Fibroblast of gingiva (primary cell): ENCODE measurements at places on chromosomes 11 and 22.

GRCh38 chr11:33713856-33714398, 13.3 kb upstream of the C11orf91 start:
- no peak for DNase-seq

GRCh38 chr22:27630754-27631153, 170.8 kb downstream of the MN1 start:
- DNase-seq = no peak

- DNase-seq = no peak
Observed at GRCh38 chr11:103619938-103620337, 416.5 kb upstream of the DDI1 start.

- no peak for DNase-seq
Observed at GRCh38 chr11:2581151-2581930, 118.5 kb downstream of the KCNQ1OT1 start.

- no peak for DNase-seq
Observed at GRCh38 chr11:126190792-126191191, 20.7 kb downstream of the RPUSD4 start.

DNA sequence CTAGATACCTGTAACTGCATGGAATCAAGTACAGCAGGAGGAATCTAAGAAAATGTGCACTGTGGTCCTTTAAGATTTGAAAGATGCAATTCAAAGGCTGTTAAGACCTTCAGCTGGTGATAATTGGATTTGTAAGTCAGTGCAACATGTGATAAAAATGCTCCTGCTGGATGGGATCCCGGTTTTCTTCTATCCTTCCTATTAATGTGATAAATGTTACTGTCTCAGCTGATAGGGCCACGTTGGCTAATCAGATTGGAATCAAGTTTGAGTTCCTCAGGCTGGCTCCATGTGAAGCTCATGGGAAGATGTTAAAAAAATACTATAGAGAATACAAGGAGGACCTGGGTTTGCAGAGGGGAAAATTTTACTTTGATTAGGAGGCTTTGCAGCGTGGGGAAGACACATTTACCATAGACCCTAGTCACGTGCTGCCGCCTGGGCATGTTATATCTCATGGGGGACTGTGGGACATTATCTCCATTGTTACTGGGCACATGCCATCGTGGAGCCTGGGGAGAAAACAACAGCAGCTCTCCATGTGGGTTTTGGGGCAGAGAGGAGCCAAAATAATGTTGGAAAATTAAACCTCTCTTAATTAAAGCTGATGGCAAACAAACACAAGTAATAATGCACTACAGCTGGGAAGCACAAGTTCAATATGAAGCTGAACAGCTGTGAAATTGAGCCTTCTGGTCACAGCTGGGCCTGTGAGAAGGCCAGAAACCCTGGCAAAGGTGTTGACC, 652.5 kb downstream of the NTM start:
- DNase-seq = peak; percentile 35

GRCh38 chr11:116603728-116604323, 169.0 kb downstream of the BUD13 start:
- DNase-seq = no peak

DNA sequence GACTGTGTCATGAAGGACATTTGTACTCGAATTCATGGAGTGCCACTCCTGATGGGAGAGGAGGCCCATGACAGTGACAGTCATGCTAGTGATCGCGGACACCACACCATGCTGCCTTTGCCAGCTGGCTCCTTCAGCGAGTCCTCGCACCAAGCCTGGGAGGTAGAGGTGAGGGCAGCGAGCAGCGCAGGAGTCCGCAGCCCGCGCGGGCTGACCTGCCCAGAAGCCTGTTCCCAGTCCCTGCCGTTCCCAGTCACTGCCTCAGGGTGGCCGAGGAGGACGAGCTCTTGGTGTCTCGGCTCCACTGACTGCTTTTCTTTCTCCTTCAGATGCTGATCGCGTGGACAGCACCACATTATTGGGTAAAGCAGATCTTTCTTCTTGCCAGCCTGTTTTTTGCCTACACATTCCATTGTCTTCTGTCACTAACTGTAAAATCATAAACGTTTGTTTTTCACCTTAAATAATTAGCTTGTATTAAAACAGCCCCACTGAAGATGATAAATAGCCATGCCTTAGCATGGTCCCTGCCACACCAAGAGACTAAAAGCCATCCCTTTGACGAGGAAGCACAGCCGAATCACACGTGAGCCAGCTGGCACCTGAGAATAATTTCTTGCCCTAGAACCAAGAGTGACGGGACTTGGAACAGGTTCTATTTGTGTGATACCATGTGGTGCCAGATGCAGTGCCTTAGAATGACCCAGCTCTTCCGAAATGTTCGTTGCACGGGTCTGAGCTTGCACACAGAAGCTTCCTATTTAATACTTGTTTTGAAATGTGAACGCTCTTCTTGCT, 25.5 kb downstream of the FAM118A start:
- DNase-seq = peak; percentile 38

- DNase-seq = no peak
Observed at GRCh38 chr11:73296501-73297230, 11.4 kb upstream of the ARHGEF17 start.

DNA sequence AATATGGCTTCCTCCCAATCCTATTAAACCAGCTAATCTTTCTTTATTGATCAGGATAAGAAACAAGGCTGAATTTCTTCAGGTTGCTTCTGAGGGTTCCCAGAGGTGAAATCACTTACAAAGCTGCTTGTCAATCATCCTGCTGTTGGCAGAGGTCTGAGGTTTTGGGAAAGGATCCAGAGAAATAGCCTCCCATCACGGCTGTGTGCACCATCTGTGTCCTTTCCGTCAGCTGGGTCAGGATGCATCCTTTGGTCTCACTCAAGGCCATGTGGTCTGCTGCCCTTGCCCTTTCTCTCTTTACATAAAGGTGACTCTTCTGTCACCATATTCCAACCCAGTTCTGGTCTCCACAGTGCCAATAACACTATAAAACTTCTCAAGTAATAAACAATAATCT, 113.4 kb upstream of the TEAD1 start:
- DNase-seq = no peak

DNA sequence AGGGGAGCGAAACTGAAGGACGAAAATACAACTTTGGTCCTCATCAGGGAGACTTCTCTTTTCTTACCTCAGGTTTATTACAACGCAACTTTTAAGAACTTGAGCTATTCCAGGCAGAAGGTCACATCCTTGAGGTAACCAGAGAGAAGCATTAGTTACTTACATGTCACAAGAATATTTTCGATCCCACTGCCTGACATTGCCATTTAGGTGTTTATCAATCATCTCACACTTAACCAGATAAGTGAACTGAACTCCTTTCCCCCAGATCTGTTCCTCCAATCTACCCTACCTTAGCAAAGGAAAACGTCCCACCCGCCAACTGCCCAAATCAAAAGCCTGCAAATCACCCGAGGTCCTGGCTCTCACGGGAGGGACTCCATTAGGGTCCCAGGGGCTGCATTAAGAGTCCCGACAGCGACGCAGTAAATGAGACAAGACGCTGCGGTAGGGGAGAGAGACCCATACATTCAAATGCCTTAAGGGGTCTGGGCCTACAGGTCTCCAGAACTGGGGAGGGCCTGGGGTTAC, 734 bp downstream of the ZNF280B start:
- DNase-seq = no peak

GRCh38 chr11:69316956-69317355, 23.0 kb downstream of the MYEOV start:
- no peak for DNase-seq

- no peak for DNase-seq
Observed at GRCh38 chr22:39349506-39349966, 255 bp upstream of the SYNGR1 start.

DNA sequence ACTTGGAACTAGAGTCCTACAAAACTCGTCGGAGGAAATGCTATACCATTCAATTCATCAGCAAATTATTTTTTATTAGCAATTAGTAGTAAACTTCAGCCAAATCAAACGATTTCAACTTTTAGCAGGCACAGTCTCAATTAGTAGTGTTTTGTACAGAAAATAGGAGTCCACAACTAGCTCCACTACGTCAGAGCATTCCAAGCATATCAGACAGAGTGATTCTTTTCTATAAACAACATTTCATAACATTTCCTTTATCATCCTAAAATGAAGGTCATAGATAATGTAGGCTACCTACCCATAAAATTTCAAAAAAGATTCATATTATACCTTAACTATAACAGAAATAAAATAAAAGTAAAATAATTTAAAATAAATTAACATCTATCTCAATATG, 169.9 kb downstream of the KIF18A start:
- no peak for DNase-seq

- DNase-seq = no peak
Observed at GRCh38 chr11:78192223-78192719, 3.6 kb downstream of the USP35 start.

DNA sequence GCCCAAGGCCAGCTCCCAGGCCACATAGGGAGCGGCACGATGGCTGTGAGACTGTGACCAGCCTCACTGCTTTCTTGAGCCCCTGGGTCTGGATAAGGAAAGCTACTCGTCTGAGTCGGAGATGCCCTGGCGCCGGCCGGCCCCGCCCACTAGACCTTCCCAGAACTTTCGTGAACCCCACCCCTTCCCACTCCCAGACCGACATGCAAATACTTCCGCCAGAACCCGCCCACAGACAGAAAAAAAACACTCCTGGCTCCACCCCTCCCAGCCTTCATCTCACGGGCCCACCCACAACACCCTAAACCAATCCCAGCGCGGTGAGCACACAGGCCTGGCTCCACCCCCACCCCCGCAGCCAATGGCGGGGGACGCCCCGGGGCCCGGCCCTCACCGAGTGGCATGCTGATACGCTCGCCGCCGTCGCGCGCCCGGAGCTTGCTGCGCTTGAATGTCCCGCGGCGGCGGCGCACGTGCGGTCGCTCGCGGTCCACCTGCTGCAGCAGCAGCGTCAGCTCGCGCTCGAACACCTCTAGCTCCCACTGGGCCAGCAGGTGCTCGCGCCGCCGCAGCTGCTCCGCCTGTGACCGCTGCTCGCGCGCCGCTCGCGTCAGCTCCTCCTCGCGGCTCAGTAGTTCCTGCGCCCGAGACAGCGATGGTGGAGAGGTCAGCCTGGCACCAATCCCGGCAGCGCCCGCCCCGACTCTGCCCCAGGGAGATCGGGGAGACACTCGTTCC, 7.0 kb downstream of the MAP3K11 start:
- DNase-seq = peak; percentile 92

DNA sequence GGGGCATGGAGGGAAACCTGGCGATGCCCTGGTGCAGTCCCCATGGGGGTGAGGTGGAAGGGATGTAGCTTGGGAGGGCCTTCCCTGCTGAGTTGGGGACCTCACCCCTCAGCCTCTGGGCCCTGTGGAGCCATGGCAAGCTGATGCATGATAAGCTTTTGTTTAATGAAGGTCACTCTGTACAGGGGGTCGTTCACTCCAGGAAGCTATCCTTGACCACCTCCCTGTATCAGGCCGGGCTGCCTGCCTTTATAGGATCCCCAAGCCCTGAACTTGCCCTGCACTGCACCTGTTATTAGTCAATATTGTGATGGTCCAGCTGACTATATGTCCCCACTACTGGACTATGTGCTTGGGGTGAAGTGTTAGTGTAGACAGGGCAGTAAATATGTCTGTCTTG, 49.7 kb upstream of the MYEOV start:
- DNase-seq = no peak

GRCh38 chr11:127815331-127815730, 772.0 kb downstream of the ETS1 start:
- no peak for DNase-seq

- no peak for DNase-seq
Observed at GRCh38 chr11:9379041-9379440, 5.4 kb upstream of the IPO7 start.

DNA sequence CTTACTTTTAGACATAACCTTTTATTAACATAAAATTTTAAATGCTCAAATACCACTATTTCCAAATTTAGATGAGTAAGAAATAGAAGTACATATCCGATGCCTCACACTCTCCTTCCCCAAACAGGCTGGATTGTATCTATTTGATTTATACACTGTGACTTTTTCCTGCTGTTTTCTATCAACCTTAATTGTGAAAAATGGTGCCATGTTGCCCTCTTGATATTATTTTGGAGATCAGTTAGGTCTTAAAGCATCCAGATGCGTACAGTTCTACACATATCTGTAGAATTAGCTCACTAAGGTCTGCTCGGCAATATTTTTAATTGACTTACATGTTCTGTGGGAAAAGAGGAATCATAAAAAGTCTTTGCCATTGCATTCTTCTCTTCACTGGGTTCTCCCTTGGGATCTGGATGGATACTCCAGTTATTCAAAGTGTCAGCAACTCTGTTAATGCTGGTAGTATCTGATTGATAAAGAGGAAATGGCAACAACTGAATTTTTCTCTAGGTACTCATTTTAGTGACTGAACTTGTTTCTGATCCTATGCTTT, 27.2 kb downstream of the EIF3M start:
- DNase-seq = no peak

DNA sequence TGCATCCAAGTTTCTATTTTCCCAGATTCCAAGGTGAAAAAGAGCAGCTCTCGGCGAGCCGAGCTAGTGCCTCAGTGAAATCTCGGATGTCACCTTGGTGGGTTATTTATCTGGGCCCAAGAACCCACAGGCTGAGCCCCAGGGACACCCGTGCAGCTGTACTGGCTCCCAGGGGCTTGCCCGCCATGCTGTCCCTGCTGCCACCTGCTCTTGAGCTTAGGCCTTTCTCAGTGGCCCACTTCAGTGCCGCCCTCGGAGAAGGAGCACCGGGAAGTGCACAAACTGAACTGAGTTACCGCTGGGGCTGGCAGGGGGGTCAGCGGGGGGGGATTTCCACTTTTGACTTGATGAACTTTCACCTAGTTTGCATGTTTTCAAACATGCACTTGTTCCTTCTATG, 27.9 kb downstream of the CPT1A start:
- no peak for DNase-seq

DNA sequence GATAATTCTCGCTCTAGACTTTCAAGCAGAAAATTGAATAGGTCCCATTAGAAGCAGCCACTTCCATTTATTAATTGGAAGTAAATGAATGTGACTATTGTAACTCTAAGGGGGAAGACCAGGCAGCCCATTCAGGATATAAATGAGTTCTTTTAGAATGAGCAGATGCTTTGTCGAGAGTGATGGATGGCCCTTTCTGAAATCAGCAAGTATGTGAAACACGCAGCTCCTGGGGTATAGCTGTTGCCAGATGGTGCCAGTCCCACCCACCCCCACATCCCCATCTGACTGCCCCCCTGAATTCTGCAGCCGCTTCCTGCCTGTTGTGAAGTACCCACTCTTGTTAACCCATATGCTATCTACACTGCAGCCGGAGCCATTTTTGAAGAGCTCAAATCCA, 3.7 kb downstream of the SLC15A3 start:
- DNase-seq = no peak

GRCh38 chr11:46625406-46625805, 8.1 kb downstream of the ATG13 start:
- no peak for DNase-seq

- DNase-seq = no peak
Observed at GRCh38 chr11:62985041-62985750, 429 bp upstream of the SLC22A6 start.

DNA sequence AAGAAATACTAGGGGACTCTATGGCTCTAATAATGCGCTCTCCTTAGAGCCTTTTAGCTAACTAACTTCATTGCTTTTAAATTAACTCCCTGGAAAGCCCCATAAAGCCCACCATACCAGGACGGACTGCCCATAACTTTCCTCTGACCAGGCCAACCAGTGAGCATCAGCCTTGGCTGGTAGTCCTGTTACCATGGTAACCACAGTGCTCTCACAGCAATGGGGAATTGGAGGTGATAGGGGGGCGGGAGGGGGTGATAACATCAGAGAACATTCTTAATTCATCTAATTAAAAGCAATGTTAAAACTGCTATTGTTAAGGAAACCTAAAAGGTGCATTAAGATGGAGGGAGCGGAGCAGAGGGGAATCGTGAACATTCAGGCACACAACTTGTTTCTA, 27.2 kb upstream of the CHRM4 start:
- DNase-seq = no peak
